Tibial nerve (tissue), 4 donors: ENCODE measurements at places on chromosomes 2 and 18. TPM values are rescaled to one million over a fixed set of nuclear protein-coding genes. Genes with fewer than 3 reads are reported as not detected.

DNA sequence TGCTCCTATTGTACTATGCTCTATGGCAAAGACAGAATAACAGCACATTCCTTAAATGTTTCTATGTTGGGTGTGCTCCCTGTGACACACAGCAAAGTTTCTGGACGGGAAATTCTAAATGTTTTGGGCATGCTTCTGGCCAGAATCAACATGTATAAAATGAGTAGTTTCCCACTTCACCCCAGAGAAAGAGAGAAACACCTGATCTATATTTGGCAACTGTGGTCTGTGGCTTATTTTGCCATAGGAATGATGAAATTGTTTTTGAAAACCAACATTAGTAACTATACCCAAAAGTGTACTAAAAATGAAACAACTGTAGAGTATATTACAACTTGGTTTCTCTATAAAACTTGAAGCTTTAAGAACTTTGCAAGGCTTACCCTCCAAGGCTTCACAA is 89.1 kb downstream of the RAD51AP2 start:
- no peak overlapping the region for H3K4me3 ChIP-seq
- DNase-seq = no peak
- H3K27me3 ChIP-seq = no peaks in the 10 kb centered on the region
- H3K36me3 ChIP-seq = no peaks in the 10 kb centered on the region
- no peak overlapping the region for H3K27ac ChIP-seq

GRCh38 chr2:134420259-134420658 is 166.4 kb downstream of the MGAT5 start:
- peaks cover 22% of the 10 kb centered on the region for H3K36me3 ChIP-seq
- DNase-seq = no peak
- H3K27ac ChIP-seq = no peak overlapping the region
- no peaks in the 10 kb centered on the region for H3K27me3 ChIP-seq
- H3K4me1 ChIP-seq = no peaks in the 10 kb centered on the region

Gene COL5A2
- total RNA-seq = 60.4 TPM

Gene SCYGR4
- total RNA-seq = not detected

DNA sequence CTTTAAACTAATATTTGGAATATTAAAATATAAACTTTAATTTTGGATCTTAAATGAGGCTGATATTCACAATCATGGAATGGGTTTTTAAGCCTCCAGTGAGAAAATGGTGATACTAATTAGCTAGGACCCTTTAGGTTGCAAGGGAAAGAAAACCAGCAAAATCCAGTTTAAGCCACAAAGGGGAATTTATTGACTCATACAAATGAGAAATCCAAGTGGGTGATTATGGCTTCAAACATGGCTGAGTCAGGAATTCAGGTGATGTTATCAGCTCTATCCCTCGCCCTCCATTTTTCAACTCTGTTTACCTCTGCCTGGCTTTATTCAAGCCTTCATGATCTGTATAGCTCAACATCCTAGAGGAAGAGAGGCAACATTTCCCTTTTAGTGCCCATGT is 75.3 kb upstream of the DLX2 start:
- H3K36me3 ChIP-seq = no peaks in the 10 kb centered on the region
- no peaks in the 10 kb centered on the region for H3K4me1 ChIP-seq
- H3K27ac ChIP-seq = peak overlapping the region; percentile 55
- DNase-seq = no peak

- no peaks in the 10 kb centered on the region for H3K27me3 ChIP-seq
- no peak overlapping the region for H3K4me3 ChIP-seq
- peaks cover 21% of the 10 kb centered on the region for H3K4me1 ChIP-seq
- H3K36me3 ChIP-seq = no peaks in the 10 kb centered on the region
- DNase-seq = no peak
Observed at GRCh38 chr2:188415754-188416083, 124.0 kb downstream of the GULP1 start.

DNA sequence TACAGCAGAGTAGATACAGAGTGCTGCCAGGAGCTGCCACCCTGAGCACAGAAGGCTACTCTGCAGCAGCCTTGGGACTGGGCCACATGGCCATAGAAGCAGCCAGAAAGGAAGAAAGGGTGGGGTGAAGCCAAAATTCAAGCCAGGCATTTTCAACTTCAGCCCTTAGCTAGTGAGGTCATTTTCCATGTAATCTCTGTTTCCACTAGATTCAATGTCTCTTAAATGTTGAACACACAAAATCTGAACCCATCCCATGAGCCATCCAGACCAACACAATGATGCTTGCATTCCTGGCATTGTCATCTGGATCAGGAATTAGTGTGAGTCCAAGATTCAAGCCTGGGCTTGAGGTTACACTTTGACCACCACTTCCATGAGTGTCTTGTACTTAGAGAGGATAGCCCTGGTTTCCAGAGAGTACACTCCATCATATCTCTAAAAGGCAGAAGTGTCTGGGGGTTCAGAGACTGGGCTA is 243.6 kb downstream of the OSR1 start:
- H3K27ac ChIP-seq = no peak overlapping the region
- H3K27me3 ChIP-seq = no peaks in the 10 kb centered on the region
- peaks cover 2% of the 10 kb centered on the region for H3K4me1 ChIP-seq
- no peak overlapping the region for H3K4me3 ChIP-seq
- no peaks in the 10 kb centered on the region for H3K36me3 ChIP-seq

DNA sequence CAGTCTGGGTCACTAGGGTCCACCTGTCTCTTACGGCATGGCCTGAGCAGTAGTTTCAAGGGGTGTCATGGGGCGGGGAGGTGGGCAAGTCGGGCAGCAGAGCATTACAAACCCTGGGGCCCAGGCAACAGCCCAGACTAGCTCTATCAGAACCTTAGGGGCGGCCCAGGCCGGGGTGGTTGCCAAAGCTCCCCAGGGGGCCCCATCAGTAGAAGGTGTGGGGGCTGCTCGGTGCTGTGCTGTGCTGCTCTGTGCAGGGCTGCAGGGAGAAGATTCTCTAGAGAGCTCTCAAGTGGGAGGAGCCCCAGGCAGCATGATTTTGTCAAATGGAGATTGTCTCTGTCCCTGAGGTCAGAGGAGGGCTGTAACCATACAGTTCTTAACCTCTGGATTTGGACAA is 36.4 kb upstream of the SLC14A1 start:
- H3K36me3 ChIP-seq = no peaks in the 10 kb centered on the region
- H3K27me3 ChIP-seq = no peaks in the 10 kb centered on the region
- no peak for DNase-seq
- H3K27ac ChIP-seq = no peak overlapping the region

Gene ACMSD
- total RNA-seq = not detected

GRCh38 chr2:68505603-68506159 is 38.3 kb downstream of the APLF start:
- H3K27ac ChIP-seq = no peak overlapping the region
- DNase-seq = no peak
- H3K4me3 ChIP-seq = no peak overlapping the region
- H3K36me3 ChIP-seq = no peaks in the 10 kb centered on the region
- no peaks in the 10 kb centered on the region for H3K4me1 ChIP-seq

Gene GPR35
- total RNA-seq = 8.2 TPM
